ENCODE measurements at places on chromosomes 6 and 20. TPM values are rescaled to one million over a fixed set of nuclear protein-coding genes. Genes with fewer than 3 reads are reported as not detected.
A peak's percentile ranks its signal among the peaks of the same experiment; 100 is the strongest.

Gene DDX43
- total RNA-seq, result 0.35 TPM

Gene DCDC2
- total RNA-seq, result 0.59 TPM

Gene CAPN11
- total RNA-seq, result 1.7 TPM

DNA sequence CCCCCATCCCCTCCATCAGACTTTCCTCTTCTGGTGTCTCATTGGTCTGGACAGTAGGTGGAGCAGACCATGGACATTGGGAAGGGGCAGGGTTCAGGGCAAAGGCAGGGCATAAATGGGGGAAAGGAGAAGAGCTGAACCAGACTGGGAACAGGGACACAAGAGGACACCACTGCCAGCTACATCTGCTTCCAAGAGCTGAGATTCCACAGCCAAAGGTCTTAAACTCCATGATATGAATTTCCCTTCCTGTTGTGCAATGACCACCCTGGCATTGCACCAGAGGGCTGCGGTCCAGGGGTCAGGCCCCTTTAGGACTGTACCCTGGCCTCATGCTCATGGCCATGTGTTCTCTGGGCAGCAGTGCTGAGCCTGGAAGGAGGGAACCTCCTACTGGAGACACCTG is 137.9 kb downstream of the MAFB start:
- no peaks in the 10 kb centered on the region for H3K27me3 ChIP-seq
- no peaks in the 10 kb centered on the region for H3K36me3 ChIP-seq
- DNase-seq, result no peak

- no peak overlapping the region for H3K27ac ChIP-seq
- no peak for DNase-seq
- H3K36me3 ChIP-seq, result no peaks in the 10 kb centered on the region
- no peaks in the 10 kb centered on the region for H3K27me3 ChIP-seq
These were observed 109.8 kb downstream of the JAG1 start for GRCh38 chr20:10563935-10564492.

DNA sequence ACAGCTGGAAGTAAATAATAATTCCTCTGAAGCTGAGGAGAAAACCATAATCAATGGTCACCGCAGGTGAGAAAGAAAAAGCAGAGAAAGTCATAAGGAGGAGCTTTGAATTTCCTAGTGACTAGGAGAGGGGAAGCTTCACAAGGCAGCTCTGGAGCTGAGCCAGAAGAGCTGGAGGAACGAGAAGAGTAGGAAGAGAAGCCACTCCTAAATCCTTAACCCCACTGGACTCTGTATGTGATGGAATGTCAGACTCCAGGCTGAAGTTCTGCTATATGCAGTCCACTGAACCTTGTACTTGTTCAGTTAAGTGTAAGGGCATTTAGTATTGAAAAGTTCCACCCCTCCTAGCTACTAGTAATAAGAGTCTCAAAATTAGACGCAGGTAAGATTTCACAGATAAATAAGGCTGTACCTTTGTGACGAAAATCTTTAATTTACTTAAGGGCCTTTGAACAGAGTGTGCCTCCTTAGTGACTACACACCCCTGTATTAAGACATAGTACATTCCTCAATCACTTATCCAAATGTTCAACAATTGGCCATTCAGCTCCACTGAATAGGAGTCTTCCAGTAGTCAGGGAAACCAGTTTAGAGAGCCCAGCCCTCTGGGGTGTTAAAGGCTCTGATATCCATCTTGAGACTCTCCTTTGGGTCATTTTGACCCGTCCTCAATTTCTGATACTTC is 71.4 kb upstream of the UFL1 start:
- no peak overlapping the region for H3K4me3 ChIP-seq
- no peak overlapping the region for H3K27ac ChIP-seq
- no peaks in the 10 kb centered on the region for H3K27me3 ChIP-seq
- H3K4me1 ChIP-seq, result no peaks in the 10 kb centered on the region

DNA sequence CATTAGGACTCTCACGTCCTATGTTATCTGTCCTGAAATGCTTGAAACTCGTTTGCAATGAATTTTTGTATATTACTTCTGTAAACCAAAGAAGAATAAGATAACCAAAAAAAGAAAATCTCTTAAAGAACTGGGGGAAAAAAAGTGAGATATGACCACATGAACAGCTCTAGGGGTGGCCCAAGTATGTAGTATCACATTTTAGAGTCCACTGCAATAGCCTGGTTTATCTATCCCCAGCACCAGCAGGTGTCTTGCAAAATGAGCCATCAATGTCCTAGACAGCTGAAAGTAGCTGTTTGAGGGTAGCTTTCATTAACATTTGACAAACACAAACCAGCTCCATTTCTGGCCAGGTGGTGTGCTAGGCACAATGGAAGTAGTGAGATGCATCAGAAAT is 102.8 kb downstream of the PXDC1 start:
- no peaks in the 10 kb centered on the region for H3K27me3 ChIP-seq
- H3K27ac ChIP-seq, result no peak overlapping the region

GRCh38 chr6:3455569-3456394 is 1.1 kb downstream of the SLC22A23 start:
- peak overlapping the region; percentile 84 for H3K4me3 ChIP-seq
- no peaks in the 10 kb centered on the region for H3K36me3 ChIP-seq
- H3K4me1 ChIP-seq, result peaks cover 56% of the 10 kb centered on the region

- H3K36me3 ChIP-seq, result no peaks in the 10 kb centered on the region
- H3K27ac ChIP-seq, result no peak overlapping the region
- H3K4me3 ChIP-seq, result no peak overlapping the region
- peaks cover 34% of the 10 kb centered on the region for H3K4me1 ChIP-seq
These were observed 21.6 kb downstream of the ADGRG6 start for GRCh38 chr6:142323377-142323776.

Gene ROS1
- total RNA-seq, result not detected

- H3K27me3 ChIP-seq, result no peaks in the 10 kb centered on the region
- no peak for DNase-seq
- H3K4me1 ChIP-seq, result peaks cover 20% of the 10 kb centered on the region
These were observed 18.3 kb downstream of the SERPINB9 start for GRCh38 chr6:2884804-2885203.

- DNase-seq, result peak; percentile 56
- peaks cover 10% of the 10 kb centered on the region for H3K4me1 ChIP-seq
- peak overlapping the region; percentile 73 for H3K4me3 ChIP-seq
- H3K27ac ChIP-seq, result peak overlapping the region; percentile 85
- peaks cover 7% of the 10 kb centered on the region for H3K36me3 ChIP-seq
These were observed 963 bp downstream of the DDRGK1 start for GRCh38 chr20:3203315-3204123.

Data from GM23338 (cell line).